ENCODE measurements at places on chromosomes 13 and 19. TPM values are rescaled to one million over a fixed set of nuclear protein-coding genes. Genes with fewer than 3 reads are reported as not detected.

Gene CCDC61
- polyA plus RNA-seq: 14.0 TPM

Gene C5AR2
- polyA plus RNA-seq: 0.75 TPM

Gene OR7A5
- polyA plus RNA-seq: not detected

Gene BRME1
- 7.1 TPM for polyA plus RNA-seq

Gene KLC3
- polyA plus RNA-seq: 0.79 TPM

Gene VSTM1
- 0.20 TPM for polyA plus RNA-seq

Gene DHDH
- polyA plus RNA-seq: 0.86 TPM

Gene KLK8
- 0.24 TPM for polyA plus RNA-seq

Gene CABP5
- polyA plus RNA-seq: not detected

Gene SYDE1
- polyA plus RNA-seq: 18.2 TPM

Gene SIGLEC8
- not detected for polyA plus RNA-seq

Gene SETDB2
- 19.2 TPM for polyA plus RNA-seq

Gene ZNF582
- 13.1 TPM for polyA plus RNA-seq

Gene RNF17
- 0.10 TPM for polyA plus RNA-seq

Gene VSTM2B
- polyA plus RNA-seq: not detected

Gene GFY
- polyA plus RNA-seq: not detected

Gene PPFIA3
- 9.3 TPM for polyA plus RNA-seq

Gene GSX1
- not detected for polyA plus RNA-seq

Gene AMER2
- polyA plus RNA-seq: 0.27 TPM

Gene MISP3
- polyA plus RNA-seq: 1.9 TPM

Gene CEACAM20
- polyA plus RNA-seq: not detected

Gene URAD
- polyA plus RNA-seq: not detected

Gene ZNF730
- polyA plus RNA-seq: 13.1 TPM

Gene IZUMO4
- 8.5 TPM for polyA plus RNA-seq

Gene RFPL4A
- polyA plus RNA-seq: not detected

Gene INAFM1
- 11.3 TPM for polyA plus RNA-seq

Gene ZNF814
- polyA plus RNA-seq: 52.7 TPM

Gene RGS9BP
- 0.07 TPM for polyA plus RNA-seq

Gene PGLYRP2
- not detected for polyA plus RNA-seq

Gene PRX
- polyA plus RNA-seq: 11.7 TPM

Gene NLRP11
- polyA plus RNA-seq: 0.04 TPM

Gene ATP4A
- not detected for polyA plus RNA-seq

Gene ZNF667
- polyA plus RNA-seq: 20.0 TPM
